ENCODE measurements at places on chromosomes 16 and 17. TPM values are rescaled to one million over a fixed set of nuclear protein-coding genes. Genes with fewer than 3 reads are reported as not detected.

Gene RHBDF1
- polyA plus RNA-seq: 1.2 TPM

Gene GDE1
- 29.8 TPM for polyA plus RNA-seq

Gene FKBP10
- 0.36 TPM for polyA plus RNA-seq

Gene CD300H
- not detected for polyA plus RNA-seq

GRCh38 chr16:4831616-4832015 lies 15.5 kb downstream of the GLYR1 start:
- H3K4me3 ChIP-seq: no peak overlapping the region
- H3K4me1 ChIP-seq: peaks cover 10% of the 10 kb centered on the region
- H3K27me3 ChIP-seq: no peaks in the 10 kb centered on the region

DNA sequence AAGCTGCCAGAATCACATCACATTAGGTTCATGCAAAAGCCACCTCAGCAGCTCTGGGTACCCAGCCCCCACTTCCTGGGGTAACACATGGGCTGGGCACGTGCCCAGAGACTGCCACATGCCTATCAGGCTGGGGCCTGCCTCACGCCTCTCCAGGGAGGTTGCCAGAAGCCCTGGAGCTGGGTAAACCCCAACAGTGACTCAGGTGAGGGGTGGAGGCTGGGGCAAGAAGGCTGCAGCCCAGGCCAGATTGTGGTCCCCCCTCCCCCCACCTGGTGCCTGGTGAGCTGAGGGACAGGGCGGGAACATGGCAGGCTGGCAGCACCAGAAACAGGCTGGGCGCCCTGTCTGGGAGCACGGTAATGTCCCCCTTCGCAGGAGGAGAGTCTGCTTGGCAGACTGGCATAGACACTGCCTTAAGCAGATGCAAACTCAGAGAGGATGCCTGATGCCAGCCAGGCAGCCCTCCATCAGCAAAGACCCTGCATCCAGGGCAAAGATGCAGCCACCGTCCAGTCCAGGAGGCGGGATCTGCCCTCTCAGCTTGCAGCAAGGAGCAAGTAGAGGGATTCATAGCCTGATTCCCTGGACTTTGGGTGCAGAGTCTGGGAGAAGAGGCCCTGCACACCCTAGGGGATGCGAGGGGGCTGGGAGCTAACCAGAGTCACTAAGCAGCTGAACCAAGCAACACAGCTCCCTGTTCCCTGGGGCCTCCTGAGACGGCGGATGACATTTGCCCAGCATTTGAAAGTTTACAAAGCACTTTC lies 28.8 kb downstream of the NGFR start:
- no peaks in the 10 kb centered on the region for H3K4me1 ChIP-seq
- no peaks in the 10 kb centered on the region for H3K36me3 ChIP-seq

DNA sequence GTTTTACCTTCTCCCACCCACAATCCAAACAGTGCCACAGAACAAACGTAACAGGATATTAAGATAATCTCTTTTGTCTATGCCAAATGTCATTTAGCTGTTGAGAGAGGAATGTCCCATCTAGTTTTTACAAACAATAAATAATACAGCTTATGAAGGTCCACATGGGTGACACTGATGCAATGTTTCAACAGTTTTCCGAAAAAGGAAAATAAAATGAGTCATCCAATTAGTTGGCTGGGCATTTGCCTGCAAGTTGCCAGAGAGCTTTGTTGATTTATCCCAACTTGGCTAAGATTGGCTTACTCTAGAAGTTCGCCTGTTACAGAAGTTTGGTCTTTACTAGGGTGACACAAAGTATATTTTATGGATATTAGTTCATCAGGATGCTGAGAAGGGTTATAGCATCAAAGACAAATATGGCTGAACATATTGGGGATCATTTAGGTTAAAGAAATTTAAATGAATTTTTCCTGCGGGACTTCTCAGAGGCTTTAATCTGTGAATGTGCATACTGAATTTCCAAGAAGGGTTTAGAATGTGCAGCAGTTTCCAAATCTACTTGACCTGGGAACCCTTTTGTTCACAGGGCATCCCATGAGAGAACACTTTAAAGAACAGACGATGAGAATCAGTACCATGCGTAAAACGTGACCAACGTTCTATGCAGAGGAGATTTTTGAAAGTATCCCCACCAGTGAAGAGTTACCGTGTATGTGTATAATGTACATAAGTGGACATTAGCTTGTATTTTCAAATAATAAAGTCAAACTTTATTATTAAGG lies 73.1 kb downstream of the CDH13 start:
- H3K4me1 ChIP-seq: 0 out of 2 replicates have a peak, but pooled peaks cover 3% of the 10 kb centered on the region
- H3K4me3 ChIP-seq: no peak overlapping the region
- no peak overlapping the region for H3K27ac ChIP-seq
- H3K27me3 ChIP-seq: no peaks in the 10 kb centered on the region
- DNase-seq: no peak

DNA sequence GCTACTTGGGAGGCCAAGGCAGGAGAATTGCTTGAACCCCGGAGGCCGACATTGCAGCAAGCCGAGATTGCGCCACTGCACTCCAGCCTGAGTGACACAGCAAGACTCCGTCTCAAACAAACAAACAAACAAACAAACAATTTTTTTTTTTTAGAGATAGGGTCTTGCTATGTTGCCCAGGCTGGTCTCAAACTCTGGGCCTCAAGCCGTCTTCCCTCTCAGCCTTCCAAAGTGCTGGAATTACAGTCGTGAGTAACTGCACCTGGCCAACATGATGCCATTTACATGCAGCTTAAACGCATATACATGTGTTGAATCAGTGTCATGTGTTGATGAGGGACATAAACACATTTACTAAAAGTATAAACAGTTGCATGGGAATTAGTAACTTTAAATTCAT lies 2.0 kb upstream of the SLFN5 start:
- H3K4me1 ChIP-seq: peaks cover 13% of the 10 kb centered on the region
- DNase-seq: no peak
- H3K36me3 ChIP-seq: no peaks in the 10 kb centered on the region
- H3K27ac ChIP-seq: no peak overlapping the region

GRCh38 chr17:55440391-55440790 lies 18.8 kb upstream of the MMD start:
- no peak overlapping the region for H3K27ac ChIP-seq
- H3K4me3 ChIP-seq: no peak overlapping the region
- H3K36me3 ChIP-seq: no peaks in the 10 kb centered on the region
- H3K4me1 ChIP-seq: peaks cover 22% of the 10 kb centered on the region
- no peak for DNase-seq
- H3K27me3 ChIP-seq: no peaks in the 10 kb centered on the region

DNA sequence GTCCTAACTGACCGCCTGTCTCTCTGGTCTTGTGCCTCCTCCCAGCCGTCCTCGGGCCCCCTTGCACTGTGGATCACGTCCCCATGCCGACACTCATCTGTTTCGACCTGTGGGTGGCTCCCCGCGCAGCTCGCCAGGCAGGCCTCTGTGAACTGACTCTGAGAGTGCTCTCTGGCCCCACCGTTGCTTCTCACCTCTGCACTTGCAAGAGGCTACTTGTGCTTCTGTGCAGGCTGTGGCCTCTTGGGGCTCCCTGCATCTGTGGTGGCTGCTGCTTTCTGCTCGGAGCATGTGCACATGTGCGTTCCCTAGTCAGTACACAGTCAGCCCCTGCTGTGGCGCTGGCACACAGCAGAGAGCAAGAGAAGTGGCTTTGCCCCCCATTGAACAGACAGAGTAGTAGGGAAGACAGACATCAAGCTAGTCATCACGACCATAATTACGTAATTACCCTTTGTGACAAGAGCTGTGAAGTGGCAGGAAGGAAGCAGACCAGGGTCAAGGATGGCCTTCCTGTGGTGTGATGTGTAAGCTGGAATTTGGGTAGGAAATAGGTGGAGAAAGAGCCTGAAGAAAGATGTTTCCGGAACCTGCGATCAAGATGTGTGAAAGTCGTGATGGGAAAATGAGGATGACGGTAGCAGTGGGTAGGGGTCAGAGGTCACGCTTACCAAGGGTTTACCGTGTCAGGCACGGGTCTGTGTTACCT lies 256.0 kb upstream of the CACNG5 start:
- no peaks in the 10 kb centered on the region for H3K4me1 ChIP-seq
- H3K27me3 ChIP-seq: no peaks in the 10 kb centered on the region
- no peak overlapping the region for H3K4me3 ChIP-seq
- DNase-seq: no peak

DNA sequence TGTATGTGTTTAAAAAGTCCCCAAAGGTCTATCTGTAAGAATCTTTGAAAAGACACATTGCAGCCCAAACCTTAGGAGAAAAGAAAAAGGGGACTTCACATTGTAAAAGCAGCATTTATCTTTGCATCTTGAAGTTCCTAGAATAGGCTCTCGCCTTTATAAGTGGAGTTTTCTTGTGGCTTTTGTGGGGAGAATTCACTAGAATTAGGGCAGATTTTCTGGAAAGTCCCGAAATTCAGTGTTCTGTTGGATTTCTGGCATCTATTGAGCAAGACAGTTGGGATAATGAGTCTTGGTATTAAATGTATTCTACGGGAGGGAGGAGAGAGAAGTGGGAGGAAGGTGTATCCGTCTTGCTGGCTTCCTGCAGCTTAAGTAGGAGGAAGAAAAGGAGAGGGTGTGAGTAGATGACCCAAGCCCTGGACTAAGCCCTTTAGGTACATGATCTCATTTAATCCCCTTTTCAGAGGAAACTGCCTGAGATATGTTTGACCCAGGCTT lies 62.6 kb downstream of the PRKCA start:
- H3K4me3 ChIP-seq: no peak overlapping the region
- DNase-seq: no peak
- no peaks in the 10 kb centered on the region for H3K36me3 ChIP-seq
- H3K27me3 ChIP-seq: no peaks in the 10 kb centered on the region

- H3K4me1 ChIP-seq: peaks cover 9% of the 10 kb centered on the region
- no peak overlapping the region for H3K27ac ChIP-seq
- no peak for DNase-seq
Measured at GRCh38 chr17:9001559-9001958, 19.8 kb upstream of the NTN1 start.

GRCh38 chr16:10126686-10127085 lies 55.5 kb downstream of the GRIN2A start:
- no peaks in the 10 kb centered on the region for H3K36me3 ChIP-seq
- no peaks in the 10 kb centered on the region for H3K4me1 ChIP-seq
- H3K27ac ChIP-seq: no peak overlapping the region

DNA sequence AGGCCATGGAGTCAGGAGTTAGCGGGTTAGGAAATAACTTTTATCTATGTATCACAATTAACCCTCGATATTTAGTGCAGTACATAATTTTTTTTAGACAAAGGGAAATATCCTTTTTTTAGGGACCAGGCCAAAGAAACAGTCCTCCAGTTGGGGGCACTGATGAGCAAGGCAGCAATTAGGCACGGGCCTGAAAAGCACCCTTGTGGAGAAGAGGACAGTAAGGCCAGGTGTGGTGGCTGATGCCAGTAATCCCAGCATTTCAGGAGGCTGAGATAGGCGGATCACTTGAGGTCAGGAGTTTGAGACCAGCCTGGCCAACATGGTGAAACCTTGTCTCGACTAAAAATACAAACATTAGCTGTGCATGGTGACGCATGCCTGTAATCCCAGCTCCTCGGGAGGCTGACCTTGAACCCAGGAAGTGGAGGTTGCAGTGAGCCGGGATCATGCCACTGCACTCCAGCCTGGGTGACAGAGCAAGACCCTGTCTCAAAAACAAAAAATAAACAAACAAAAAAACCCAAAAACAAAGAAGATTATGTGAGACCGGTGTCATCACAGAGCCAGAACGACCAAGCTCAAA lies 158.3 kb upstream of the NOL11 start:
- H3K4me1 ChIP-seq: peaks cover 5% of the 10 kb centered on the region
- H3K36me3 ChIP-seq: peaks cover 6% of the 10 kb centered on the region
- no peaks in the 10 kb centered on the region for H3K27me3 ChIP-seq
- no peak for DNase-seq

DNA sequence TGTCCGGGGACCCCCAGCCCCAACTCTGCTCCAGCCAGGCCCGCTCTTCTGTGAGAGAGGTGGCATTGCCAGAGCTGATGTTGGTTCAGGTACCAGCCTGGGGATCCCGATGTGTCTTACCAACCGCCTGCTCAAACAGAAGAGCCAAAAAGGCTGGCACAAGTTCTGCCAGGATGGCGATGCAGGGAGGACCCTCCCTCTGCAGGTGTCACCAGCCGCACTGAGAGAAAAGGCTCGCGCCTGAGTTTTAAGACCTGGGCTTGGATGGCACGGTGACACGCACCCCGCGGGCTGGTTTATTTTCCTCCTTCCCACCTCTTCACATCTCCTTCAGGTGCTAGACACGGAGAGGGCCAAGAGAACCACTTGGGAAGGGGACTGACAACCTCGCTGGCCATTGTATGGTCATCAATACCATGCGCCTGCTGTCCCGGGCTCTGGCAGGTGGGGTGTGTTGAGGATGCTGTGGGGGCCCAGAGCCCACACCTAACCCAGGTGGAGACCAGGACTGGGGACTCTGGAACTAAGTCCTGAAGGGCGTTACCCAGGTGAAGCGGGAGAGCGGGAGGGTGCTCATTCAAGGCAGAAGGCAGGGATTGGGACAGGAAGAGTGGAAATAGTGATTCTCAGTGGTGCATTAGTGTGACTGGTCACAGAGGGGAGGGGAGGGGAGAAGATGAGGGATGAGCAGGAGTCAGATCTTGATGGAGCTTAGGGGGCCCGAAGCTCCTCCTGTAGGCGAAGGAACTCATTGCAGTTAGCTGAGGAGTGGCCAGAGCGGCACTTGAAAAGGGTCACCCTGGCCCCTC lies 16.3 kb downstream of the FOXJ1 start:
- peaks cover 6% of the 10 kb centered on the region for H3K4me1 ChIP-seq
- H3K4me3 ChIP-seq: no peak overlapping the region
- DNase-seq: no peak
- no peaks in the 10 kb centered on the region for H3K27me3 ChIP-seq

DNA sequence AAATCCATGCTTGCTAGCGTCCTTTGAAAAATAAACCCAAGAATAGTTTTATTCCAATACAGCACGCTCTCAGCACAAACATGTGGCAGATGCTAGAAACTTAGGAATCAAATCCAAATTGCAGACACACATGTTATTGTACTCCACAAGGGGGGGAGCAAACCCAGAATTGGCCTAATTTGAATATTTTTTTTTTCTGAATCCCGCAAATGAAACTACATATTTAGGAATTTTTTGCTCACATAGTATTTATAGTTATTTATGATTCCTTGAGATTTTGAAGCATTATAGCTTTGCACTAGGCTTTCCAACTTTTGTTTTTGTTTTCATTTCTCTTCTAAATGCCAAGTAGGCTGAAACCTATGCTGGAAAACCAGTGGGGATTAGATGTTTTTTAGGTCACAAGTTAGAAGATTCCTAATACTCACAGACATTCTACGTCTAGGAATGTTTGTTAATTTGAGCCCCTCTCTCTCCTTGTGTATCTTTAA lies 59.3 kb upstream of the CDH11 start:
- no peak overlapping the region for H3K4me3 ChIP-seq
- no peaks in the 10 kb centered on the region for H3K27me3 ChIP-seq
- H3K36me3 ChIP-seq: no peaks in the 10 kb centered on the region
- DNase-seq: no peak
- H3K27ac ChIP-seq: no peak overlapping the region
- H3K4me1 ChIP-seq: no peaks in the 10 kb centered on the region

GRCh38 chr17:39973496-39973895 lies 7.1 kb upstream of the PSMD3 start:
- no peak for DNase-seq
- no peak overlapping the region for H3K4me3 ChIP-seq
- H3K36me3 ChIP-seq: no peaks in the 10 kb centered on the region
- no peak overlapping the region for H3K27ac ChIP-seq

Measured in GM12878 (cell line).